A172 (cell line): ENCODE measurements at places on chromosomes 5 and 9. TPM values are rescaled to one million over a fixed set of nuclear protein-coding genes. Genes with fewer than 3 reads are reported as not detected.

- no peak for DNase-seq
Measured at GRCh38 chr9:6984941-6985578, 227.3 kb downstream of the KDM4C start.

PLAC8L1 gene
- total RNA-seq = not detected in 2 replicates

DNA sequence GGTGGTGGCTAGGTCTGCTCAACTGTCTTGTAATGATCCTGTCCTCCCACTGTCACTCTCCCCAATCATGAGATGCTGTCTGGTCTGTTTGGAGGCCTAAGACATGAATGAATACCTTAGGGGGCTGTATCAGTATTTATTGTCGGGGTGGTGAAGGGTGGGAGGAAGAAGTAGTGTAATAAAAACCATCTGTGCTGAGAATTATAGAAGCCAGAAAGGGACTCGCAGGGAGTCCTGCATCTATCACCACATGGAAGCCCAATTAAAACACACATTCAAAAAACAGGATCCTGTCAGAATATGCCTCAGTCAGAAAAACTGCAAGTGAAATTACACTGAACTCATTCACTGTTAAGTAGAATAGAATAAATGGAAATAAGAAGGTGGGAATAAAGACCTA is 1134.3 kb upstream of the C9orf72 start:
- DNase-seq = no peak

DNA sequence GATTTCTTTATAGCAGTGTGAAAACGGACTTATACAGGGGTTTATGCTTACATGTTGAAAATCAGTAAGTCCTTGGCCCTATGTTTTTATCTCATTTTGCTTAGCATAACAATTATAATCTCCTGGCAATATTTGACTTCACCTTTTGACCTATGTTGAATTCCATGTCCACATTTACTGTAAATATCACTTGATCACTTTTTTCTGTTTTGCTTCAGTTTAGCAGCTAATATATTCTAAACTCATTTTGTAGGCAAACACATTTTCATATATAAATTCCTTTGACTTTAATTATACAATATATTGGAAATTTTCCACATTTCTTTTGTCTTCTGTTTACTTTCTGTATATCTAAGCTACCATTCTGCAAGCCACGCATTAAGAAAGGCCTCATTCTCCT is 674.0 kb downstream of the MAT2B start:
- DNase-seq = no peak

GRCh38 chr5:73374520-73375190 is 73.9 kb downstream of the FOXD1 start:
- DNase-seq = peak; percentile 81
